ENCODE measurements at places on chromosomes 6 and 20. TPM values are rescaled to one million over a fixed set of nuclear protein-coding genes. Genes with fewer than 3 reads are reported as not detected.

The GLYATL3 gene
- not detected for total RNA-seq

The F13A1 gene
- total RNA-seq = not detected

The TFAP2B gene
- total RNA-seq = not detected

The SYCP2 gene
- 0.57 TPM for total RNA-seq

The ZNF334 gene
- total RNA-seq = 2.0 TPM

The OPN5 gene
- not detected for total RNA-seq

The ZBTB2 gene
- total RNA-seq = 8.8 TPM

The TMEM244 gene
- not detected for total RNA-seq

The TGM6 gene
- total RNA-seq = not detected

The SASH1 gene
- total RNA-seq = 43.3 TPM

The C20orf96 gene
- total RNA-seq = 2.4 TPM

The ADAM33 gene
- 44.4 TPM for total RNA-seq

The HLA-G gene
- 0.14 TPM for total RNA-seq

The MTG2 gene
- total RNA-seq = 18.0 TPM

The SSR1 gene
- total RNA-seq = 71.4 TPM

The SMPDL3A gene
- 196 TPM for total RNA-seq

The PCIF1 gene
- 5.1 TPM for total RNA-seq

The HLA-DOA gene
- total RNA-seq = under 0.01 TPM

The BHLHE23 gene
- total RNA-seq = not detected

The MUCL3 gene
- not detected for total RNA-seq

The PRSS35 gene
- total RNA-seq = 9.7 TPM

The TMEM242 gene
- 5.3 TPM for total RNA-seq

The FRK gene
- 1.9 TPM for total RNA-seq

The CYB5R4 gene
- 2.8 TPM for total RNA-seq

The PHACTR3 gene
- total RNA-seq = not detected

The CAGE1 gene
- 0.09 TPM for total RNA-seq

The PGC gene
- not detected for total RNA-seq

The TGM3 gene
- total RNA-seq = not detected
